Naive thymus-derived CD8-positive, alpha-beta T cell (primary cell): ENCODE measurements at places on chromosomes 5 and 9. TPM values are rescaled to one million over a fixed set of nuclear protein-coding genes. Genes with fewer than 3 reads are reported as not detected.

Gene PCDHGA3
- total RNA-seq: not detected

Gene C9orf43
- 1.2 TPM for total RNA-seq

Gene IL4
- not detected for total RNA-seq

Gene KIF20A
- not detected for total RNA-seq

Gene COL15A1
- not detected for total RNA-seq
